ENCODE measurements at places on chromosomes 7 and 10.

DNA sequence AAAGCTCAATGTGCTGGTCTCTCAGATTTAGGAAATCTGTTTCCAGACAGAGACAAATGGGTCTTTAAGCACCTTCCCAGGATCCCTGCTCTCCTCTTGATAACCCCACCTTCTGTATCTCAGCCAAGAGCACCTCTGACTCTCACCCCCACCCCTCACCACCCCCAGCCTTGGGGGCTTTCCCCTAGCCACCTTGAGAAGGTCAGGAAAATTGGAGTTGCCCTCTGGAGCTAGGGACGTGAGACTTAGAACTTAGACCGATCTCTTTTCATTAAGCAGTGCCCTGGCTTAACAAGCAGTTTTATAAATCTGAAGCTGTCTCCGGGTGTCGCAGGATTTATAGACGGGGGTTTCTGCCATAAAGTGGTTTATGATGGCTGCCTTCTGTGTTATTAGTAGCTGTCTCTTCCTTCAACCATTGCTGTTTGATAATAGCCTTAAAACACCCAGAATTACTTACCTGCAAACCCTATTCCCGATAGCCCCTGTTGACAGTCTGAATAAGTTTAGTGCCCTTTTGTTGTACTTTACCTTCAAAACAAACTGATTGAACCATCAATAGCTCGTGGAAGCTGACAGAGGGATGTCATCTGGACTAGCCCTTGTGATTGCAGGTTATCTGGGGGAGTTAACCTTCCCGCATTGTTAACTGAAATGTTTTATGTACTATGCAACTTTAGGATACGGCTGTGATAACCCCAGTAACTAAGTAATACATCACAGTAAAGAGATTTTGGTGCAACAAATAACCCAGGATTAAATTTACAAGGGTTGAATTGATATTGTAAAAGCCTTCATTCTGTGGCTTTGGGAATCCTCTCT lies 621.5 kb downstream of the LRMDA start:
- DNase-seq = no peak

DNA sequence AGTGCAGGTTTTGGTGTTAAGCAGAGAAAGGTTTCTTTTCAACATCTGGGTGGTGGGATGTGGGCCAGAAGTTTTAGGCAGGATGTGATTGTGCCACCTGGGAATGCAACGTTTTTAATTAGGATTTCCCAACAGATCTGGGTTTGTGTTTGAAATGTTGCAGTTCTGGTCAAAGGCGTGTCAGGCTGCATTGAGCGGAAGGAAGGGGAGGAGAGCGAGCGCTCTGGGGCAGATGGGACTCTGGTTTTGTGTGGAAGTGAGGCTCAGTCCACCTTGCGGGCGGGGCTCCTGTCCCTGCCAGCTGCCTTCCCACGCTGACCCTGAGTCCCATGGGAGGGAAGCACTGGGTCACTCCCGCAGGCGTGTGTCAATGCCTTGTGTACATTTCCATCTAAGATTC lies 767.7 kb downstream of the KCNMA1 start:
- DNase-seq = no peak

- no peak for DNase-seq
Measured at GRCh38 chr7:146948703-146949102, 832.1 kb downstream of the CNTNAP2 start.

DNA sequence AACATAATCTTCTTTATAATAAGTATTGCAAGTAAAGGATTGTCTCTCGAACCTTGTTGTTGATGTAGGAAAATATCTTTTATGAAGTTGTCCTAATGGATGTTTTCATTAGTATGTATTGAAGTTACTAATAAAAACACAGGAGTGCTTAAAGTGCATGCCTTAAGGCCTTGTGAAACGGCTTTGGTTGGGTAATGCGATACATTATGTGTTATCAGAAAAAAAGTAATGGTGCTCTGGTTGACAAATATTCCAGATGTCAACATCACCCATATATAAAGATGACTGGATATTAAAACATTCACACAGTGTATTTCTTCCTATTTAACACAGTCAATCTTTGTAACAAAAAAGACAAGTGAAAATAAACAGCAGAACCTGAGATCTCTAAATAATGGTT lies 310.7 kb downstream of the PRKG1 start:
- DNase-seq = no peak

- DNase-seq = no peak
Measured at GRCh38 chr10:96896884-96897589, 64.9 kb downstream of the LCOR start.
